ENCODE measurements at places on chromosomes 7 and 10. TPM values are rescaled to one million over a fixed set of nuclear protein-coding genes. Genes with fewer than 3 reads are reported as not detected.

DNA sequence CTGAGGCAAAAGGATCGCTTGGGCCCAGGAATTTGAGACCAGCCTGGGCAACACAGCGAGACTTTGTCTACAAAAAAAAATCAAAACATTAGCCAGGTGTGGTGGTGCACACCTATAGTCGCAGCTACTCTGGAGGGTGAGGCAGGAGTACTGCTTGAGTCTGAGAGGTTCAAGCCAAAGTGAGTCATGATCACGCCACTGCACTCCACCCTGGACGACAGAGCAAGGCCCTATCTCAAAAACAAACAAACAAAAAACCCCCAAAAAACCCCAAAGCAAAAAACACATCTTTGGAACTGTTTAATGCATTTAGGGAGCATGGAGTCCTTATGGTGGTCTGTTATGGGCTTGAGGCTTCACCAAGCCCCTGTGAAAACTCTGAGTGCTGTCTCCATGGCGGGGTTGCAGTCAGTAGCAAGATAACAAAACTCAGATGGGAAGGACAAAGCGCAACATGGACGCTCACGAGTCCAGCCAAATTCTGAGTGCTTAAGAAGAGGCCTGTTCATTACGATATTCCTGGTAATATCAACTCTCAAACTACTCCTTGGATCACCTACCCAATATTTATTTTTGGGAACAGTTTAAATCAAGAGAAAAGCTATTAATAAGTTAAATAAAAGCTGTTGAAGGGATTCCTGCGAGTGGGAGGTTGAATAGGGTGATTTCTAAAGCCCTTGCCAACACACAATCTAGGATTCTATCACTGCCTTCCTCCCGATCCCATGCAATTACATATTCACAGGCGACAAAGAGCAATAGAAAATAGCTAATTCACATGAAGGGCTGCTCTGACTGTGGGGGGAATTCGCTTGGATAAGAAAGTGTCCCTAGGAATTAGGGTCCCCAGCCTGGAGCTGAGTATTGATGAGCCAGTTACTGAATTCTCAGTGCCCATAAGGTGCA lies 123.3 kb downstream of the HIPK2 start:
- no peak for DNase-seq

DNA sequence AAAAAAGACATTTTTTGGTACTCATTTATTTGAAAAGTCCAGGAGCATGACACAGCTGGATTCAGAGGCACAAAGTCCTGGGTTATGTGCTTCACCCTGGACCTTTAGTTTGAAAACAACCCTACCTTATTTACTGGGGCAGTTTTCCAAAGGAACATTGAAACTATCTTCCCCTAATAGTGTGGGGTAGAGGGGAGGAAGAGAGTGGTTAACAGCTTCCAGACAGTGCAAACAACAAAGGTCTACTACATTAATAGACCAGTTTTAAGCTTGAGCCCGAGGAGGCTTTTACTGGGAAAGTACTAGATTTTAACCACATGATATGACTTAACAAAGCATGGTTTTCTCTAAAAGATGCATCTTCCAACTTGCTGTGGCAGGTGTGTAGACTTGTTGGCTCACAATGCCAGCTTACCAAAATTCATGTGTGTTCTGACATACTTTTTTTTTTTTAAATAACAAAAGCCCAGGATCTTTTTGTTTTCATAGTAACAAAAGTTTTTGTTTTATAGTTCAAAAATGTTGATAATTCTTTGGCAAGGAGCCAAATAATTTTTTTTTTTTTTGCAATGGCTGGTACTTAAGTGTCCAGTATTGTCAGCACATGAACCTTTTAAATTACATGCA lies 1.8 kb downstream of the GSTO1 start:
- DNase-seq: no peak

DNA sequence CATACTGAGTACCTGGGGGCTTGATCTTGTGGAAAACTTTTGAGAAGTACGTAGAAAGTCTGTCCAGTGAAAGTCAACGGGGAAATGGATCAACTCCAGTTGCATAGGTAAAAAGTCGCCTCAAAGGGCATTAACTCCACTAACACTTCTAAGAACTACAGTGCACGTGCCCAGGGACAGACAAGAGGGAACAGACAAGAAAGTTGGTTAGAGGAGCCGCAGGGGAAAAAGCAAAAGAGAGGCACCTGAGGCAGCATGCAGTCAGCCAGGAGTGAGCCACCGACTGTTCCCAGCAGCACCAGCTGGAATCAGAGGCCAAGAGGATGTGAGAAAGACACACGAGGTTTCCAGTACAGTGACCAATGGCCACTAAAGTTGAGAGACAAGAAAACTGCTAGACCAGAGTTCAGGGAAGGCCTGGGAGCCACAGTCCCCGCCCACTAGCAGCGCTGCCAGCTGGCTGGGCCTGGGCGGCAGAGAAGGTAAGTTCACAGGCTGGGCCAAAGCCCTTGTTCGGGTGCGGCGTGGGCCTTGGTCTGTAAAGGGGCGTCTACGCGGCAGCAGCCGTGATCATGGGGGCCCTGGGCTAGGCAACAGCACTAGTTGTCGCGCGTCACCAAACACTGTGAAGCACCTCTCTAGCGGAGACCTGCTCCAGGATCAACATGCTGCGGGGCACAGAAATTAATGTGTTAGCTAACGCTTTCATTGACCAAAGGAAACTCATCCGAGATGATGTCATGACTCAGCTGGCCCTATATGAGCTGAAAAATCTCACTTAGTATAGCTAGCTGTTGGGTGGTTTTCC lies 14.0 kb downstream of the ITGB1 start:
- no peak for DNase-seq

- DNase-seq: no peak
Measured at GRCh38 chr10:119359025-119359424, 151.7 kb downstream of the GRK5 start.

DNA sequence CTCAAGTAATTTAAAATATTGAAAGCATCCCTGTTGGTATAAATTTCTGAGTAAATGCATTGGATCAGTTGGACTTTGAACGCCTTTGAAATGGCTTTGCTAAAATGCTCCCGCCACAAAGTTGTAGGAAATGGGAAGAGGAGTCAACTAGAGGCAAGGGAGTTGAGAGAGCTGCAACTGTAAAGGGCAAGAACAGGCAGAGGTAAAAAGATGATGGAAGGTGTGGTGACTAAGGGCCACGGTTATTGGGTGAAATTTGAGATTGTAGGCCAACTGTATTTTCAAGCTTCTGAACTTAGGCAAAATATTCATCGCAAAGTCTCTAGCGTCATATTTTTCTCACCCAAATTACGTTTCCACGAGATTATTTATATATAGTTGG lies 595 bp upstream of the SUMF2 start:
- DNase-seq: no peak

GRCh38 chr10:13955409-13956068 lies 368.8 kb downstream of the PRPF18 start:
- DNase-seq: no peak

GRCh38 chr7:151384776-151385625 lies 24.8 kb downstream of the WDR86 start:
- DNase-seq: no peak

DNA sequence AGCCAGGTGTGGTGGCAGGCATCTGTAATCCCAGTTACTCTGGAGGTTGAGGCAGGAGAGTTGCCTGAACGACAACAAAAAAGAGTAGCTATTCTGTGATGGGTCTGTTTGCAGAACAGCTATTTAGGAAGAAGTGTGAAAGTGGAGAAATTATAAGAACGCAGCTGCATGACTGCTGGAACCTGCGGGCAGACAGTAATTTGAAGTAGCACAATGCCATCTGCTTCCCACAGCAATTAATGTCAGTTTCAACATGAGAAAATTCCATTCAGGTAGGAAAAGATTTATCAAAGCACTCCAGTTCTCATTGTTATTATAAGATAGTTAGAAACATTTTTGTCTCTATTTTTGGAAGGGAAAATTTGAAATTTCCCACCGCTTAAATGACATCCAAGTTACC lies 21.5 kb downstream of the LAMB1 start:
- DNase-seq: no peak

DNA sequence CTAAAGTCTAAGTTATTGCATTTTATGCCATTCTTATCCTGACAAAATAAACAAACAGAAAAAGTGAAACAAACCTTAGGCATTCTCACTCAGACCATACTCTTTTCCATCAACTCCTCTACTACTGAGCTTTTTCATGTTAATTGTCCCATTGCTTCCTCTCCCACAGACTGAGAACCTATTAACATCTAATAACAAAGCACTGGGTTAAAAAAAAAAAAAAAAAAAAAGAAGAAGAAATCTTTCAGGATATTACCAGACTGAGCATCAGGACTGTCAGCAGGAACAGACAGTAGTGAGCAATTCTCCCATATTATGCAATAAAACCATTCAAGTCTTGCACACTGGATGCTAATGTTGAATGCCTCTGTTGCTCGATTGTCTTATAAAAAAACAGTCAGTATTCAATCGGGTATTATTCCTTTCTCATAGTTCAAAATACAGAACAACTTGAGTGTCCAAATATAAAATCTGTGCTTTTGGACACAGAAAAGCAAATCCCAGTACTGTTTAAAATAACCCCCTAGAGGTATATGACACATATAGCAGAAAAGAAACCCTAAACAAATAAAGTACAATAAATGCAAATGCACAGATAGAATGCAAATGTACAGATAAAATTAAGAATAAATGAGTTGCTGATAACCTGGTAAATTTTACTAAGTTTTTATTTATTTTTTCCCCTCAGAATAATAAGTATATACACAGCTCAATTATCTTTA lies 531.3 kb upstream of the LRRTM3 start:
- no peak for DNase-seq

- no peak for DNase-seq
Measured at GRCh38 chr10:125140151-125140550, 20.2 kb downstream of the CTBP2 start.

GRCh38 chr7:78585980-78586379 lies 787.4 kb downstream of the PHTF2 start:
- DNase-seq: no peak

GRCh38 chr7:39461263-39461820 lies 104.9 kb upstream of the YAE1 start:
- DNase-seq: no peak

- DNase-seq: no peak
Measured at GRCh38 chr7:43879477-43879876, 10.2 kb upstream of the MRPS24 start.

DNA sequence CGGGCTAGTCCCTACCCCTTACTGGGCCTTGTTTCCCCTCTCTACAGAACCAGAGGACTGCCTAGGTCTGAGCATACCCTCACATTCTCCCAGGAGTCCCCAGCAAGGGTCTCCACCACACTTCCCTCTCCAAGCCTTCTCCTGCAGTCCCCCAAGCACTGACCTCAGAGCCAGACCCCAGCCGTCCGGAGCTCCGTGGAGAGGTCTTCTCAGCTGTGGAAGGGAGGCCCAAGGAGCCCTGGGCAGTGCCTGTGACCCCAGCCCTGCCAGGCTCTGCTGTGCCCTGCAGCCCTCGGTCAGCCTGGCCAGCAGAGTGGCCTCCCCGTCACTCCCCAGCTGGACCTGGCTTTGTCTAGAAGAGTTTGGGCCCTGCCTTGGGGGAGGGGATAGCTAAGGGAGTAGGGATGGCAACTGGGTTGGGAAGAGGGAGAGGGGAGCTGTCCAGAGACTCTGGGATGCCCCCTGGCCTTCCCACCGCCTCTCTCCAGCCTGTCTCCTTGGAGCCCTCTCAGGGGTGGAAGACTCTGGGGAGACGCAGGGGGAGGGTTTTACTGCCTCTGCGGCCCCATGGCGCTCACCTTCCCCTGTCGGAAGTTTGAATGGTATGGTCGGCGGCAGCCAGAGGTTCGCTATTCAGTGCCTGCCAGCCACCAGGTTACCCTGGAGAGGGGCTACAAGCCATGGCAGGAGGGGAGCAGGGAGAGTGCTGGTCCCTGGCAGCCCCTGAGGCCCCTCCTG lies at the start of gene C10orf105:
C10orf105 (minus strand) TSS at position 315 of the 738 bp plus-strand sequence. CDS start 3,441 bp downstream, outside the sequence.
- DNase-seq: no peak

GRCh38 chr10:16606421-16606820 lies 84.7 kb upstream of the C1QL3 start:
- DNase-seq: no peak

- no peak for DNase-seq
Measured at GRCh38 chr10:6702030-6702429, 122.0 kb upstream of the PRKCQ start.

- DNase-seq: no peak
Measured at GRCh38 chr10:14358886-14359573, 28.3 kb upstream of the FRMD4A start.

DNA sequence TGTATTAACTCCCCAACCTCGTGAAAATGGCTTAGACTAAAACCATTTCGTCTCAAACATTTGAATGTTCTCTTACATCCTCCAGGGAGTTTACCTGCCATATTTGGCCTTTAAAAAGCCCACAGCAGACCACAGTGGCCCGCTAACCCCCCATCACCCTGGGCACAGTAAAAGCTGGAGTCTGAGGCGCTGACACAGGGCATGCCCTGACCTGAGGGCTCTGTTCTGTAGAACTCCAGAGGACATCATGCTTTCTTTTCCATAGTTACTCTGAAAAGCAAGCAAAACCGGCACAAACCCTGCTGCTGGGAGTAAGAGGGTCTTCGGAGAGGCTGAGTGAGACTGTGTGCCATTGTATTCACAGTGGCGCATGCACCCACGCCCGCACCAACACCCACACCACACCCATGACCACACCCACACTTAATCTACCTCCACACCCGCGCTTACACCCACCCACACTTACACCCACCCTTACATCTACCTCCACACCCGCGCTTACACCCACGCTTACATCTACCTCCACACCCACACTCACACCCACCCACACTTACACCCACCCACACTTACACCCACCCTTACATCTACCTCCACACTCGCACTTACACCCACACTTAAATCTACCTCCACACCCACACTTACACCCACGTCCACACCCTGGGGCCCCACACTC lies 32.1 kb downstream of the LRRC27 start:
- no peak for DNase-seq

DNA sequence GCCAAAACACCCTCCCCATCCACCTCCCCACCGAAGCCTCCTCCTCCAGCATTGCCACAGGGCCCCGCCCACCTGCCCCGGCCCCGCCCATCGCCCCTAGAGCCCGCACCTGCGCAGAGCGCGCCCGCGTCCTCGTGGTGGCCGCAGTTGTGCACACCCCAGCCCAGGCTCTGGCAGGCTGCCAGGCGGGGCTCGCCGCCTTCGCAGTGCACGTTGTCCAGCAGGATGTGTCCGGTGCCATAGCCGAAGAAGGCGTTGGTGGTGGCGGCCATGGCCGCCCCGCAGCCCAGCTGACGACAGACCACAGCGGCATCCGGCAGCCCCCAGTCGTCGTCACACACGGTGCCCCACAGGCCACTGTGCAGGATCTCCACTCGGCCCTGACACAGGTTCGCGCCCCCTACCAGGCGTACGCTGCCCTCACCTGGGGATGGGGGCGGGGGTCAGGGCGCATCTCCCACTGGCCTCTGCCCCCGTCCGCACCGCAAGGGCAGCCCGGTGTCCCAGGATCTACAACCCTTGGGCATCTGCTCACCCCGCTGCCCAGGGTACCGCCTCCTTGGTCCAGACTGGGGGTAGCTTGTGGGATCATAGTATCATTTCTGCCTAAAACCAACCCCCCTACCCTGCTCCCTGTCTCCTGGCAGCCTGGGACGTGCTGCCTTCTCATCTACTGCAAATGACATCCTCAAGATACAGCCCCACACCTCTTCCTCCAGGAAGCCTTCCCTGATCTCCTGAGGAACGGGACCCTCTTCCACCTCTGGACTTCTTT lies 11.9 kb downstream of the SSC4D start:
- DNase-seq: peak; percentile 53

GRCh38 chr10:74704629-74705357 lies 121.6 kb upstream of the KAT6B start:
- DNase-seq: peak; percentile 15

The BMI1 gene
- 150 TPM for polyA plus RNA-seq

The PPP1R17 gene
- not detected for polyA plus RNA-seq

The NEUROD6 gene
- polyA plus RNA-seq: not detected

The COL17A1 gene
- 0.49 TPM for polyA plus RNA-seq

The VAX1 gene
- polyA plus RNA-seq: not detected

The SPDYE6 gene
- 2.4 TPM for polyA plus RNA-seq

The PIK3CG gene
- polyA plus RNA-seq: 2.4 TPM

The OR2A12 gene
- polyA plus RNA-seq: not detected

The CFAP70 gene
- 11.8 TPM for polyA plus RNA-seq
